CD4-positive, alpha-beta T cell (primary cell): ENCODE measurements at places on chromosomes 1 and 21. TPM values are rescaled to one million over a fixed set of nuclear protein-coding genes. Genes with fewer than 3 reads are reported as not detected.

Gene IFFO2
- total RNA-seq: 112 TPM

GRCh38 chr1:15401391-15402055, 8.2 kb upstream of the EFHD2 start:
- DNase-seq: no peak

GRCh38 chr1:26900815-26901511, 696 bp upstream of the GPATCH3 start:
- DNase-seq: no peak

GRCh38 chr1:22903113-22903512, 69.6 kb downstream of the LACTBL1 start:
- DNase-seq: no peak

- DNase-seq: no peak
Measured at GRCh38 chr1:19076841-19077616, 120.6 kb upstream of the IFFO2 start.

GRCh38 chr1:228190778-228191177, 17.1 kb upstream of the OBSCN start:
- no peak for DNase-seq
